ENCODE measurements at places on chromosomes 1 and 21.

GRCh38 chr1:171257607-171258076, 9.3 kb downstream of the FMO1 start:
- no peak for DNase-seq

- DNase-seq = no peak
Measured at GRCh38 chr1:109705411-109705810, 6.6 kb upstream of the GSTM5 start.

- DNase-seq = no peak
Measured at GRCh38 chr1:17119773-17120480, 676 bp upstream of the PADI2 start.

DNA sequence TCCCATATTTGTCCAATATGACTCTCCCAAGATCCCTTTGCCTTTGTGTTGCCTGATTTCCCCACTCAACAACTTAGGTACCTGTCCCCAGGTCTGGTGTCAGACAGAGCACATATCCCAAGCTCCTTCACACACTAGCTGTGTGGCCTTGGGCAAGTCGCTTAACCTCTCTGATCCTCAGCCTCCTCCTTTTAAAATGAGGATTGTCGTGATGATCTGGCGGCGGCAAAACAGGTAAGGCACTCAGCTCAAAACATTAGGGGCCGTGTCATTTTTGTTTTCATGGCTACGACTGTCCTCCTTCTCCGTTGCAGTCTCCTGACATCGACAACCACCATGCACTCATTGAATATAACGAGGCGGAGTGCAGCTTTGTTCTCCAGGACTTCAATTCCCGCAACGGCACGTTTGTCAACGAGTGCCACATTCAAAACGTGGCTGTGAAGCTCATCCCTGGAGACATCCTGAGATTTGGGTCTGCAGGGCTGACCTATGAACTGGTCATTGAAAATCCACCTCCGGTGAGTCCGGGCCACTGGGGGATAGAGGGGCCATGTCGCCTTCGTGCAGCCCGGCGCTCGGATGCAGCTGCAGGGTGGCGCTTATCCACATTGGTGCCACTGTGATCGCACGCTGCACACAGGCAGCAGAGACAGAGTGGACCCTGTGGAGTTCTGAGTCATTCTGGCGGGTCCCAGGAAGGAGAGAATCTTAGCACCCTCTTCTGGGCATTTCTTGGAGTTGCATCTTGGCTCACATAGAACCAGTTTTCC, 25.2 kb downstream of the FHAD1 start:
- DNase-seq = no peak

DNA sequence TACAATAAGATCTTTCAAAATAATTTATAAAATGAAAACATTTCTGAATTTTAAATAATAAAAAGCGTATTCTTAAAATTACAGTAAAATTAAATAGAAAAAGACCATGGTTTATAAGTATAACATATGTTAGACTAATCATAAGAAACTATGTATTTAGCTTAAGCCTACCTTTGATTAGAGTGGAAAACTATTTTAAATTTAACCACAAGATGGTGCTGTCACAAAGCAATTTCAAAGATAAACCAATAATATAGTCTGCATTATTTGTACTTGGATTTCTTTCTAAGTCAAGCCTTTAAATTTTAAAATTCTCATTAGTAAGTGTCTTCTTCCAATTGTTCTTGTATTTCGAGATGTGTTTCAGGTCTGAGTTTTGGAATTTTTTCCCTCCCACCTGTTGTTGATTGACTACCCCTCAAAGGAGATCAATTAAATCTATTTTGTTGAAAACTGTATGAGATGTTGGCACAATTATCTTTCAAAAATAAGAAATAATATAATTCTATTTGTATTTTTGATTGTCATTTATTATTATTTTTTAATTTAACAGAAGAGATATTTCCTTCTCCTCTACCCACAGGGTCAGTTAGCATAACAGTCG, 459.8 kb downstream of the KCNT2 start:
- DNase-seq = no peak

Measured in brain pericyte (primary cell).